ENCODE measurements at places on chromosomes 1 and 21. TPM values are rescaled to one million over a fixed set of nuclear protein-coding genes. Genes with fewer than 3 reads are reported as not detected.

Gene C1orf122
- total RNA-seq = 58.1 TPM

Gene CYP2J2
- total RNA-seq = not detected

Gene XCL2
- total RNA-seq = not detected

Gene DDAH1
- 7.0 TPM for total RNA-seq

Gene SLC1A7
- total RNA-seq = 0.05 TPM

Gene IL20
- total RNA-seq = not detected

Gene KCNE1
- total RNA-seq = not detected

Gene EDN2
- 23.1 TPM for total RNA-seq

Gene CELA2A
- total RNA-seq = not detected

Gene LCA5L
- 1.2 TPM for total RNA-seq

Data from A549 treated with GW870086 at 1 μM for 4 hours (cell line).